H7 (cell line): ENCODE measurements at places on chromosomes 7 and 10.

GRCh38 chr10:87585565-87586514, 73.8 kb upstream of the PAPSS2 start:
- no peak for DNase-seq

GRCh38 chr7:1666823-1667565, 3.1 kb upstream of the ELFN1 start:
- DNase-seq: peak; percentile 86

DNA sequence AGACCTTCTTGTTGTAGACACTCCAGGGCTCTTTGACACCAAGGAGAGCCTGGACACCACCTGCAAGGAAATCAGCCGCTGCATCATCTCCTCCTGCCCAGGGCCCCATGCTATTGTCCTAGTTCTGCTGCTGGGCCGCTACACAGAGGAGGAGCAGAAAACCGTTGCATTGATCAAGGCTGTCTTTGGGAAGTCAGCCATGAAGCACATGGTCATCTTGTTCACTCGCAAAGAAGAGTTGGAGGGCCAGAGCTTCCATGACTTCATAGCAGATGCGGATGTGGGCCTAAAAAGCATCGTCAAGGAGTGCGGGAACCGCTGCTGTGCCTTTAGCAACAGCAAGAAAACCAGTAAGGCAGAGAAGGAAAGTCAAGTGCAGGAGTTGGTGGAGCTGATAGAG, 5.5 kb downstream of the GIMAP7 start:
- DNase-seq: no peak

- DNase-seq: no peak
These were observed 1.7 kb downstream of the NPTX2 start for GRCh38 chr7:98618786-98619185.

GRCh38 chr10:103452506-103453230, 498 bp upstream of the CALHM2 start:
- peak; percentile 69 for DNase-seq

DNA sequence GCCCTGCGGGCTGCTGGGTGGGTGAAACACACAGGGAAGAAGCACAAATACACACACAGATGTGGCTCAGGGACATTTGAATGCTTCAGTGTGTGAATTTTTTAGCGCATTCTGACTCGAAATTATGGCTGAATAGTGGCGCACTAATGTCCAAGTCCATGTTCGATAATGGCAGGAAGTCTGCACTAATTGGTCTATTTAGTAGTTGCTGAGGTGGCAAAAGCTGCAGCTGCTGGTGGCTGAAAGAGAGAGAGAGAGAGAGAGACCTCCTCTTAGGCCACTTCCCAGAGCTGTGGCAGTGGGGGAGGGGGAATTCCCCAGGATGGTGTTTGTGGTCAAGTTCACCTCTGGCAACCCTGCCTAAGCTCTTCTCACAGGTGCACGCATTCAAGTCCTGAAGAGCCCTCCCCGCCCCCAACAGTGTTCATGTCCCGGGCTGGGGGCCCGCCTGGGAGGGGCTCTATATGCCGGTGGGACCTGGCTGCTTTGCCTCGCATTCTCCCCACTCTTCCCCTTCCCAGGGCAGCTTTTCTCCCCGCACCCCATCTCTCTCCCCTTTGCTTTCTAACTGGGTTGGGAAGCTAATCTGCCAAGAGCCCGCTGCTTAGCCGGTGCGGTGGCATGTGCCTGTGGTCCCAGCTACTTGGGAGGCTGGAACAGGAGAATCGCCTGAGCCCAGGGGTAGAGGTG, 6.0 kb upstream of the MNX1 start:
- DNase-seq: peak; percentile 74

GRCh38 chr7:158740657-158741293, 36.2 kb upstream of the NCAPG2 start:
- no peak for DNase-seq

DNA sequence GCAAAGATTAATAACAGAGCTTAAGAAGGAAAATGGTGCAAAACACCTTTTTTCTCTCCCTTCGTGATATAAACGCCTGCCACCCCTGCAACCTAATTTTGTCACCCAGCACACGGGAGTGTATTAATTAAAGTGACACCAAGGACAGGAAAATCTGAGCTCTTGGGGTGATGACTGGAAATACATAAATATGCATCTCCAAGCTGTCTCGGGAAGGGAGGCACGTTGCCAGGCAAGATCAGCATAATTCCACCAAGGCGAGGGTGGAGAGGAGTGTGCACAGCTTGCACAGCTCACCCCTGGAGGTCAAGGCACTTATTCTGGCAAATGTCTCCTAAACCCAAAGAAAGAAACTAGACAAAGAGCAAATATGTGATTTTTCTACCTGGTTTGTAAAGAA, 700.9 kb downstream of the GRID1 start:
- DNase-seq: no peak

- no peak for DNase-seq
These were observed 27.2 kb downstream of the ST8SIA6 start for GRCh38 chr10:17427201-17427600.

DNA sequence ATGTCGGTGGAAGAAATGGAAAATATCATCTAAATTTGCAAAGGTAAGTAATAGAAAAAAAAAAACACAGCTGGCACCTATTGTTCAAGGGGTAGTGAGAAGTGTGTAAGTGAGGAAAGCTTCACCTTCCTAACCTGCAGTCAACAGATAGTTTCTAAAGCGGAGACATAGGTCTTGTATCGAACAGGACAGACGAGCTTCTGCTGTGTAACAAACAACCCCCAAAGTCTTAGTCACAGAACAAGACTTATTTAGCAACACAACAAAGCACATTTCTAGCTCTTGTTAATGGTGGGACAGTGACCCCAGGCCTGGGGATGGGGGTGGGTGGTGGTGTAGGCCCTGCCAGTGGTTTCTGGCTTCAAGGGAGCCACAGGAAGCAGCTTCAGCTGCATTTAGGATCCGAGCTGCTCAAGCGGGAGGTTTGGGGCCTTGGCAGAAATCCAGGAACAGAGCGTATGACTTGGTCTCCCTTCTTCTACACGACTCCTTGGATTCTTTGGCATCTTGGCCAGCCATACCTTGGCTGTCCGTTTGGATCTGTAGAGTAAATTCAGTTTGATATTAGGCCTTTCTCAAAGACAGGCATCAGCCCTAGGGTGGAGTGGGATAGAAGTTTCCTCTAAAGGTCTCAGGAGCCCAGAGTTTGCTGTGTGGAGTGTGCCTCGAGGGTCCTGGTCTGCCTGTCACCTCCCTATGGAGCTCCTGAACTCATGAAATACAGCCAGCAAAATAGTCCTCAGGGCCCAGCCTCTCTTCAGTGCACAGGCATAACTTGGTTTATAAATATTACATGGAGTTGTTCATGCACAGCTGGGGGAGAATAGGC, 56.9 kb upstream of the SHH start:
- no peak for DNase-seq

GRCh38 chr7:99478464-99479440, 6.1 kb downstream of the ZNF789 start:
- DNase-seq: no peak

- no peak for DNase-seq
These were observed 56.2 kb downstream of the CRPPA start for GRCh38 chr7:16365177-16365576.

DNA sequence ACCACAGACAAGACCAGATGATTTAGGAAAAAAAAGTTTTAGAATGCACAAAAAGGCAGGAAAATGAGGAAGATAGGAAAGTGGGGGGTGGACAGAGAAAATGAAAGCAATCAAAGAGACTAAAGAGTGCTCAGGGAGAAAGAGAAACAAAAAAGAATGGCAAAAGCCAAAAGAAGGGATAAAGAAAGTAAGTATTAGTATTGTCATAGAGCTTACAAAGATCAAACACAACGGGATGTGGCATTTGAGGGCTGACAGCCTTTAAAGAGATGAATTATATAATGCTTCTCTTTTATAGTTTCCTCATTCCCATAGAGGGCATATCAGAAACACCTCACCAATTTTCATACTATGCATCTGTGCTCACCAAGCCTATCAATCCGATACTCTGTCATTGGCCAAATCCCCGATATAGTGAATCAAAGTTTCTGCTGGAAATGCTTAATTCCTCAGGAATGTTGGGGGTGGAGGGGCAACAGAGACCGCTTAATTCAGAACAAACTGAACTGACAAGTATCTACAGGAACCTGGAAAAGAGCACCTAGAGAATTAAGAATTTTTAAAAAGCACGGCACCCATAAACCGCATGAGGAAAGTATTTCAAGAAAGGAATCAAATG, 2.7 kb downstream of the COG5 start:
- no peak for DNase-seq
